Naive thymus-derived CD4-positive, alpha-beta T cell (primary cell): ENCODE measurements at places on chromosomes 11 and 22. TPM values are rescaled to one million over a fixed set of nuclear protein-coding genes. Genes with fewer than 3 reads are reported as not detected.

The PTPRJ gene
- total RNA-seq, result 46.7 TPM

GRCh38 chr11:80782135-80782885 lies 1341.5 kb upstream of the TENM4 start:
- H3K27ac ChIP-seq, result no peak overlapping the region
- H3K27me3 ChIP-seq, result no peaks in the 10 kb centered on the region
- DNase-seq, result no peak
- H3K4me1 ChIP-seq, result no peaks in the 10 kb centered on the region

- DNase-seq, result no peak
- H3K36me3 ChIP-seq, result peaks cover 57% of the 10 kb centered on the region
- H3K27ac ChIP-seq, result no peak overlapping the region
- H3K4me3 ChIP-seq, result no peak overlapping the region
- H3K4me1 ChIP-seq, result no peaks in the 10 kb centered on the region
- H3K27me3 ChIP-seq, result no peaks in the 10 kb centered on the region
Measured at GRCh38 chr22:31857247-31857646, 87.1 kb upstream of the YWHAH start.

- H3K36me3 ChIP-seq, result no peaks in the 10 kb centered on the region
- no peak overlapping the region for H3K27ac ChIP-seq
- no peak overlapping the region for H3K4me3 ChIP-seq
- no peaks in the 10 kb centered on the region for H3K4me1 ChIP-seq
- DNase-seq, result no peak
Measured at GRCh38 chr22:20622650-20623339, 115.4 kb downstream of the MED15 start.

- H3K27me3 ChIP-seq, result no peaks in the 10 kb centered on the region
- no peak overlapping the region for H3K4me3 ChIP-seq
- no peaks in the 10 kb centered on the region for H3K4me1 ChIP-seq
- DNase-seq, result no peak
Measured at GRCh38 chr11:36631774-36632173, 33.7 kb upstream of the RAG2 start.
